Lower lobe of right lung (tissue), 2 donors: ENCODE measurements at places on chromosomes 7 and 10. TPM values are rescaled to one million over a fixed set of nuclear protein-coding genes. Genes with fewer than 3 reads are reported as not detected.

The AGR3 gene
- total RNA-seq = 105 TPM

DNA sequence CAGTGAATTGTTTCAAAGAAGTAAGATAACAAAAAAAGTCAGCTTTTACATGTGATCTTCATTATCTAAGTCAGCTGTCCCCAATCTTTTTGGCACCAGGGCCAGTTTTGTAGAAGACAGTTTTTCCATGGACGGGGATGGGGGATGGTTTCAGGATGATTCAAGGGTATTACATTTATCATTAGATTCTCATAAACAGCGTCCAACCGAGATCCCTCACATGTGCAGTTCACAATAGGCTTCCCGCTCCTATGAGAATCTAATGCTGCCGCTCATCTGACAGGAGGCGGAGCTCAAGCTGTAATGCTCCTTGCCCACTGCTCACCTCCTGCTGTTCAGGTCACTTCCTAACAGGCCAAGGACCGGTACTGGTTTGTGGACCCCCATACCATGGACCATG, 607.5 kb downstream of the SUGCT start:
- no peaks in the 10 kb centered on the region for H3K36me3 ChIP-seq
- H3K27me3 ChIP-seq = no peaks in the 10 kb centered on the region
- H3K27ac ChIP-seq = no peak overlapping the region
- H3K4me3 ChIP-seq = no peak overlapping the region
- no peaks in the 10 kb centered on the region for H3K4me1 ChIP-seq

DNA sequence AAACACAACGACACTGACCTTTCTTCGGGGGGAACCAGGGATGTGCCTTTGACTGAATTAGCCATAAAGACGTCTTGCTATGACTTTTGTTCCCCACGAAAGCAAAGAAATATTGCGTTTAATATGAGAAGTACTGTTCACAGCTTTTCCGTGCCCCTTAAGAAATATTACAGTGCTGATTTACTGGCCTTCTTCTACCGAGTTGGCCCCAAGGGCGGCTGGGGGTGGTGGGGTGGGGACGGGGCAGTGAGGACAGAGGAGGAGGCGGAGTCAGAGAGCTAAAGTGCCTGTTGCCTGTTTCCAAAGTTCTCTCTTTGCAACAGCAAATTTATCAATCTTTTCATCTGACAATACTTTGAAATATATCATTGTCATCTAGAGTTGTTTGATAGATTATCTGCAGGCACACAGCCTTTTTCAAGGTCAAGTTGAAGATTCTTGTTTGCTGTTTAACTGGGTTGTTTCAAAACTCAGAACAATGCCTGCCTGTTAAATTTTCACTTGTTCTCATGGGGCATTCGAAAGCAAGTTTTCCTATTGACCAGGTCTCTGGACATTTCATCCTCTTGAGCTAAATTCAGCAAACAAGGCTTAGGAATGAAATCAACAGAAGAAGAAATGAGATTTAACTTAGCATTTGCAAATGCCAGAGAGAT, 9.0 kb downstream of the PTF1A start:
- no peaks in the 10 kb centered on the region for H3K4me1 ChIP-seq
- H3K27me3 ChIP-seq = peaks cover 93% of the 10 kb centered on the region
- no peaks in the 10 kb centered on the region for H3K36me3 ChIP-seq
- no peak overlapping the region for H3K27ac ChIP-seq
- H3K4me3 ChIP-seq = no peak overlapping the region

DNA sequence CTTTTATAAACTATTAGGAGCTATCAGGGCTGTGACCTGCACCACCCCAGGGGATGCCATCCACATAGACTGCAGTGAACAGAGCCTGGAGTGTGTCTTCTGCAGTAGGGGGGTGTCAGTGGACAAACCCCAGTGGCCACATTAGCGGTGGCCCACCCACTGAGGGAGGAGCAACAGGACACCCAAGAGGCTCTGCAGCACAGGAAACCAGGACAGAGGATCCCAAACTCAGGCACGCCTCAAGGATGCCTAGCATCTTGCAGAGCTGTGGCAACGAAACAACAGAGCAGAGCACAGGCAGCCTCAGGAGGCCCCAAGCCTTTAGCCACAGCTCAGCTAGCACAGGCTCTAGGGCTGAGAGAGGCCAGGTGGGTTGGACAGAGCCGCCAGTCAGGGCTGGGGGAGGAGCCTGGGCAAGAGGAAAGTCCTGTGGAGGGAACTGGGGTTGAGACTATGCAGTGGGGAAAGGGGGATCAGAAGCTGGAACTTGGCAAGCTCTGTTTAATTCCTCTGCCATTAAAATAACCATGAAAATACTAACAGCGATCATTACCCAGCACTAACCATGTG, 53.8 kb downstream of the GRID1 start:
- DNase-seq = no peak
- H3K36me3 ChIP-seq = no peaks in the 10 kb centered on the region
- no peak overlapping the region for H3K4me3 ChIP-seq
- H3K27ac ChIP-seq = no peak overlapping the region
- no peaks in the 10 kb centered on the region for H3K4me1 ChIP-seq
- no peaks in the 10 kb centered on the region for H3K27me3 ChIP-seq

DNA sequence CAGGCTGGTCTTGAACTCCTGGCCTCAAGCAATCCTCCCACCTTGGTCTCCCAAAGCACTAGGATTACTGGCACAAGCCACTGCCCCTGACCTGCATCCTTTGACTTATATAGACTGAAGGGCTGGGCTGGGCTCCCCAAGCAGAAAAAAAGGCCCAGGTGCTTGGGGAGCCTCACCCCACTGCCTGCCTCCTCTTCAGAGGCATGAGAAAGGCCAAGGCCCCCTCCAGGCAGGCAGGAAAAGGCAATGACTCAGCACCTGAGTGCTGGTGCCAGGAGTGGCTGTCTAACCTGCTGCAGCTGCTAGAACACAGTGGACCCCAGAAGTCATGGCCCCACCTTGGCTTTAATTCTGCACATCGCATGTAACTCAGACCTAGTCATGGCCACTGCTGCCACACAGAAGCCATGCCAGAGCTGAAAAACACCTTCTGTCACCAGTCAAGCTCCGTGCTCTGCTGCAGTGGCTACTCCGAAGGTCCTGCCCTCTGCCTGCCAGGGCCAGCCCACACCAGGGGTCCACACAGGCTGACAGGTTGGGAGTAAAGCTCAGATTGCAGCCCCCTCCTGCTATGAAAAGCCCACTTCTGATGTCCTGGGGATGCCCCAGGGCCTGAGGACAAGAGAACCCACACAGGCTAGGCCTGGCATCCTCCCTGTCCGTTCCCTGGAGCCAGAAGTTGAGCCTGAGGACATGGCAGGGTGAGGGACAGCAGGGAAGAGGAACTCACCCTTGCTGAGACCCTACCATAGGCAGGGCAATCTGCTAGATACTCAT, 48.5 kb downstream of the GRID1 start:
- H3K4me1 ChIP-seq = no peaks in the 10 kb centered on the region
- no peak overlapping the region for H3K27ac ChIP-seq
- no peaks in the 10 kb centered on the region for H3K36me3 ChIP-seq
- no peak overlapping the region for H3K4me3 ChIP-seq
- no peak for DNase-seq
- no peaks in the 10 kb centered on the region for H3K27me3 ChIP-seq
